D721Med (cell line): ENCODE measurements at places on chromosomes 2 and 18.

DNA sequence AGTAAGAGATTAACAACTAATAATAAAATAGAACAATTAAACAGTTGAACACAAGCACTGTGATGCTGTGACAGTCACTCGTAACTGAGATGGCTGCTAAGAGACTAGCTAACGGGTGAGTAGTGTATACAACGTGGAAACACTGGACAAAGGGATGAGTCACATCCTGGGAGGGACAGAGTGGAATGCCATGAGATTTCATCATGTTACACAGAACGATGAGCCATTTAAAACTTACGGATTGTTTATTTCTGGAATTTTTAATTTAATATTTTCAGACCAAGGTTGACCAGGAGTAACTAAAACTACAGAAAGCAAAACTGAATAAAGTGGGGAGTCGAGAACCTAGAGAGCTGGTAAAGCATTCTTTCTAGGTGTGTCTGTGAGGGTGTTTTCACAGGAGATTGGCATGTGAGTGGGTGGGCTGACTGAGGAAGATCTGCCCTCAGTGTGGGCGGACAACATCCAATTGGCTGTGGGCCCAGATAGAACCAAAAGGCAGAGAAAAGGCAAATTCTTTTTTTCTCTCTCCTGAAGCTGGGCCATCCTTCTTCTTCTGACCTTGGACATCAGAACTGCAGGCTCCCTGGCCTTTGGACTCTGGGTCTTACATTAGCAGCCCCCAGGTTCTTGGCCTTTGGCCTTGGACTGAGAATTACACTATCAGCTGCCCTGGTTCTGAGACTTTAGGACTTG is 14.6 kb downstream of the TMSB10 start:
- DNase-seq: no peak

- DNase-seq: no peak
These were observed 670.7 kb downstream of the ERBB4 start for GRCh38 chr2:211867845-211868451.

DNA sequence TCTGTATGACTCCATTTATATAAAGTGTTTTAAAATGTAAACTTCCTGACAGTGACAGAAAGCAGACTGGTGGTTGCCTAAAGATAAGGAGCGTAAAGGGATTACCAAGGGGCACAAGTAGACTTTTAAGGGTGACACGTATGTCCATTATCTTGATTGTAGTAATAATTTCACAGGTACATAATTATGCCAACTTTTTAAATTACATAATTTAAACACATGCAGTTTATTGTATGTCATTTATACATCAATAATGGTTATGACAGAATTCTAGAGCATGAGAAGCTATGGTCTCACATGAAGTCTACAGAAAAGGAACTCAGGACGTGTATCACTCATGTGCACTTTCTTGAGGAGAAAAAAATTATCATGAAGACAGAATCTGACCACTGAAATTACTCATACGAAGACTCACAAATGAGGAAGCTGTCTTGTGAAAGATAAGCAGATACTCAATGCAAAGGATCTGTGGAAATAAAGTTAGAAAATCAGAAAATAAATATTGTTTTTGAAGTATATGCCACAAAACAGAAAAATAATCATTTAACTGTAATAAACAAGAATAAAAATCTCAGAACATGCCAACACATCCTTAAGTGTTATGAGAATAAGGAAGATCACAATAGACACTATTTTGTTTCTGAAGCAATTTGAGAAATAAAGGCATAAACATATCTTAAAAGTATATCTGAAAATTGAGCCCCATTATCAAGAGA is 84.4 kb downstream of the TMEM131 start:
- DNase-seq: no peak

DNA sequence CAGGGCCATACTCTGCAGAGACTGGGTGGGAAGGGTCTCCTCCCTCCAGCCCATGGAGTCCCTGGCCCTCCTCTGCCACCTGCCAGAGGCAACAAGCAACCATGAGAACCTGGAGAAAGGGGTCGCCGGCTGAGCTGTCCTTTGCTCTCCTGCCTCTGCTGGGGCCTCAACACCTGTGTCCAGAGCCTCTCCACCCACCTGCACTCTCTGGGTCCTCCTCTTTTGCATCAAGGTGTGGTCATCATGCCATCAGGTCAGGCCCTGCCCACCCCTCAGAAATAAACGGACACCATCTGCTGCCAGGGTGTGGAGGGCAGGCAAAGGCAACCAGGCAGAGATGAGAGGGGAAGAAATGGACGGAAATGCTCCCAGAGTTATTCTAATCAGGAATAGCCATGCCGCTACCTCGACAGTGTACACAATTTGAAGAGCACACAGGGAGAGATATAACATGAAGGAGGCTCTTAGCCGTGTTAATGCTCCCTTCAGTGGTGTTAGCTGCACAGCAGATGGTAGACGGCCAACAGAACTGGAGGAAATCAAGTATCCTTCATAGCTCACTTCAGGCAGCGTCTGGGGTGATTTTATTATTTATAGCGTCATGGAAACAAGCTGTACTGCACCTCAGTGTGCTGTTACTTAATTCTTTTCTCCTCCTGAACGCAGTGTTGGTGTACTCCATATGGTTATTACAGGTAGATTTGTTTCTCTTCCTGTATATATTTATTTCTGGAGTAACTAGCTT is 247.9 kb downstream of the TSN start:
- DNase-seq: no peak

DNA sequence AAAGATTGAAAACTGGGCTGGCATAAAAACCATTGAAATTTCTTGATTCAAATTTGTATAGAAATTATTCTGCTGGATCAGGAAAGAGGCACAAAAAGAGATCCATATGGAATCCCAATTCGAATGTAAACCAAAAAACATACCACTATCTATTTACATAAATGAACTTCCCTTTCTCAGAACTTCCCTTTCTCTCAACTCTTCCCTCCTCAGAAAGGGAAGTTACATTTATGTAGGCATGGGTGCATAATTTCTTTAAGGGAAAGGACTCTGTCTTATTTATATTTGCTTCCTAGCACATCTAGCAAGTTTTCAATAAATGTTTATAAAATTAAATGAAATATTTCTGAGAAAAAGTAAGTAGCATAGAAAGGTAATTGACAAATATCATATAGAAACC is 398.1 kb upstream of the ATP5MC3 start:
- DNase-seq: no peak

DNA sequence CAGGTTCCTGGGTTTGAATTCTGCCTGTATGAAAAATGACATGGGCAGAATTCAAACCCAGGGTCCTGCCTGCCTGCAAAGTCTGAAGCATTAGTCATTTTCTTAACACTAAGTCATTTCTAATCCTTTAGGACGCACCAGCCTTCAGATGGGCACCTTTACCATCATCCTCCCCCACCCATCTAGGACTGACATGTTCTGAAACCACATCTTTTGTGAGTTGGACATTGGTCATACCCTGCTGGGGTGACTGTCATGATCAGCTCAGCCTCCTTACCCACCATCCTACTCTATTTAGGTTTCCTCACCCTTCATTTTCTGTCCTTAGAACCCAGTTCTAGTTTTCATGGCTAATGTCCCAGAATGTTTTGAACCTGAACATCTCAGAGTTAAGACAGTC is 104.9 kb downstream of the TRIB2 start:
- no peak for DNase-seq
